Left lung (tissue), 14 donors: ENCODE measurements at places on chromosomes 5 and 9. TPM values are rescaled to one million over a fixed set of nuclear protein-coding genes. Genes with fewer than 3 reads are reported as not detected.
A peak's percentile ranks its signal among the peaks of the same experiment; 100 is the strongest.

DNA sequence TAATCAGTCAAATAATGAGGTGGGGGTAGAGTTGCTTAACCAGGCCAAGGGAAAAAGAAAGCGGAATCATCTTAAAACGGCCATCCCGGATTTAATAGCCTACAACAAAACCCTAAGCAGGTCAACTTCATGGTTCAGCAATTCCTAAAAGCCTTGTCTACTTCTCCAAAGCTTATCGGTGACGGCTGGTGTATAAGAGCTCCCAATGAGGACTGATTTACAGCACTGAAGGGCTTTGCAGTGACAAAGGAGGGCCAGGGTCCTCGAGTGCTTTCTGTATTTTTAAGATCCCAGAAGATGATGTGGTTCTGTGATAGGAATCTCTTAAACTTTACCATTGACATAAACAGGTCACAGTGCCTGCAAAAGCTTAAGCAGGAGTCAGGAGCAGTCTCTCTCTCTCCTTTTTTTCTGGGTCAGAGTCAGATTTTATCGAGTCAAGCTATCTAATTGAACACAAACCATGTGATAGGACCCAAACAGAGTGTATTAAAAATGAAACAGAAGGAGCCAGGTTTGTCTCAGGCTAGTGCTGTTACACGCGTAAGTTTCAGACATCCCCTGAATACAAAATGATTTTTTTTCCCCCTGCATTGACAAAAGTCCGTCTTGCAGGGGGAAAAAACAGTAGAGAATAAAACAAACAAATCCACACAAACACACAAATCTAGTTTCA, 663.6 kb upstream of the ZNF608 start:
- DNase-seq: no peak

GRCh38 chr9:85528142-85528541, 213.6 kb downstream of the AGTPBP1 start:
- DNase-seq: no peak

GPR21 gene
- 0.63 TPM for polyA plus RNA-seq

TUSC1 gene
- 14.0 TPM for polyA plus RNA-seq

DDX4 gene
- polyA plus RNA-seq: not detected

- DNase-seq: no peak
These were observed 141.9 kb upstream of the IER5L start for GRCh38 chr9:129319938-129320481.

DNA sequence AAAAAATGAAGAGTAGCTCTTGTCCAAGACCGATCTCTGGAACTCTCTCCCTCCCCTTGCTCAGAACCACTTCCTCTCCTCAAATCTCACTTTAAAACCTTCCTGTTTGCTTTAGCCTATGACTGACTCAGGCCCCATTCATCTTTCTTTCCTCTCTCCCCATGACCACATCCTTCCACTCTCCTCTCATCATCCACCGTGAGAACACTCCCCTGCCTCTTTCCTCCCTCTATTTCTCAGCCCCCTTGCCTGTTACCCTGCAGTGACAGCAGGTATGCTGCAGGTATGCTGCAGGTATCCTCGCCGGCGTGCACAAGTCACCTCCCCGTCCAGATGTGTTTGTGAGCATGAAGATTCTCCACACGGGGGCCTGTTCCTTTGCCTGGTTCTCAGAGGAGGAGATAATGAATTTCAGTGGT, 505.3 kb downstream of the CCDC171 start:
- DNase-seq: no peak

GRCh38 chr9:93826905-93827544, 128.1 kb downstream of the BARX1 start:
- DNase-seq: no peak

ELAVL2 gene
- polyA plus RNA-seq: 1.6 TPM

DNA sequence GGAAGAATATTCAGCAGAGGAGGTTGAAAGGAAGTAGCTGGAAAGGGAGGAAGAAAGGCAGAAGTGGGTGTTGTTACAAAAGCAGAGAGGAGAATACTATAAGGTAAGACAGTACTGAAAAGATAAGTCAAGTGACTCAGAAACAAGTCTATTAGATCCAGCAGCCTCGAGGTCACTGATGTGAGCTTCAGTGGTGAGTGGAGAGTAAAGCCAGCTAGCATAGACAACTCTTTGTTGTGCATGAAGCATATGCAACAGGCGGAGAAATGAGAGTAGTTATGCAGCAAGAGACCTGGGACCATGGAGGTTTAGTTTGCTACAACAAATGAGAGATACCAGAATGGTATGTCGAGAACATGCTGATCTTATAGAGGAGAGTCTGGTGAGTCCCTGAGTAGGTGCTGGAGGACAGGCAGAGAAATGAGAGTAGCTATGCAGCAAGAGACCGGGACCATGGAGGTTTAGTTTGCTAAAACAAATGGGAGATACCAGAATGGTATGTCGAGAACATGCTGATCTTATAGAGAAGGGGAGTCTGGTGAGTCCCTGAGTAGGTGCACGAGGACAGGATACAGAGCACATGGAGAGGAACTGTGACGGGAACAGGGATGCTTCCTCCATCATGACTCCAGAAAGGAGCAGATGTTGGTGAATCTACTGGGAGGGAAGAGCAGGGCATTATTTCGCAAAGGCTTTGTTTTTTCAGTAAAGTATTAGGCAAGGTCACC, 36.0 kb downstream of the EQTN start:
- DNase-seq: no peak

LMX1B gene
- polyA plus RNA-seq: 0.13 TPM

GRCh38 chr5:1799602-1800471, at the start of gene MRPL36:
Gene MRPL36, minus strand, starts transcription at chr5:1799837. Its CDS starts 902 bp downstream, at chr5:1798935.
- DNase-seq: peak; percentile 95

MTREX gene
- polyA plus RNA-seq: 92.9 TPM

DNA sequence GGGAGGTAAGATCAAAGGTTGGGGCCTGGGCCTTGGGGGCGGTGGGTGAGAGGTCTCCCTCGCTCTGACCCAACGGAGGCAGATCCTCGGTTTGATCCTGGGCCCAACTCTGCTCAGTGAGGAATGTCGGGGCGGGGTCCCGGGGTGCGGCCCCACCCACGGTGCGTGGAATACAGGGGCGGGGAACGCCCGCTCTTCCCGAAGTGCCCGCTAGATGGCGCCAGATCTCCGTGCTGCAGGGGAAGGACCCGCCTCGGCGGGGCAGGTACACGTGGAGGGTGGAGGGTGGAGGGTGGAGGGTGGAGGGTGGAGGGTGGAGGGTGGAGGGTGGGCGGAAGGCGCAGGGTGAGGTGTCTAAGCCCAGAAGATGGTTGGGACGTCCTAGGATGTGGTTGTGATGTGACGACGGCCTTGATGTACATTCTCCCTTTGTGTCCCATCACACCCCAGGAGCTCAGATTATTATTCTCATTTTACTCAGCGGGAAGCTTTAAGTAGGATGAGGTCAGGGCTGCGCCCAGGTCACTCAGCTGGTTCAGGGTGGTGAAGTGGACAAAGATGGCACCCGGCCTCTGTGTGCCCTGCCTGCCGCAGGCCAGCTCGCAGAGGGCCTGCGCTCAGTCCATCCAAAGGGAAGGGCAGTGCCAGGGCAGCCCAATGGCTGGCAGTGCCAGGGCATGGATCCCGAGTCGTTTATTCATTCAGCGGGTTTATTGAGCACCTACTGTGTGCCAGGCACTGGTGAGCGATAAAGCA, 9.4 kb upstream of the RPS14 start:
- DNase-seq: peak; percentile 76

DNA sequence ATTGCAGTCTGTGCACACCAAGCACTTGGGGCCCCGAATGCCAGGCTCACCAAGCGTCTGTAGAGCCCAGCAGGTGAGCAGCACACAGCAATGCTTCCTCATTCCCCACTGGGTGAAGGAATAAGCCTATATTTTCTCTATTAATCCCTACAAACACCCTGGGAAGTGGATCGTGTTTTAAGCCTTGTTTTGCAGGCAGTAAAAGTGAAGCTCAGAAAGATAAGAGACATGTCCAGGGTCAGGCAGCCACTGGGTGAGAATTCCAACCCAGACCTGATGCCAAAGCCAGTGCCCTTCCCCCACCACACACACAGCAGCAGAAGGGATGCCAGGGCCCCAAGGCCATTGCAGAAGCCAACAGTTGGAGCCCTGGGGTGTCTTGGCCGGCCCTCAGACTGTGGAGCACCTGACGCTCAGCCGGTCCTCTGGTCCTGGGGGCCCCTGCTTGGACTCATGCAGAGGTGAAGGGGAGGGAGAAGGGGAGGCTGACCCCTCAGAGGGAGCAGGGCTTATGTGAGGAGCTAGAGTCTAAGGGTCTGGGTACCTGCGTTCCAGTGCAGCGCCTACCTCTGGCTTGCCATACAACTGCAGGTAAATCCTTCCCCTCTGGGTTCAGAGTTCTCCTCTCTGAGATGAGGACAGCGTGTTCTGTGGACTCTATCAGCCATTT, 26.3 kb upstream of the SYNPO start:
- DNase-seq: no peak

GRCh38 chr5:171495122-171495700, 75.8 kb downstream of the FGF18 start:
- DNase-seq: no peak

DNA sequence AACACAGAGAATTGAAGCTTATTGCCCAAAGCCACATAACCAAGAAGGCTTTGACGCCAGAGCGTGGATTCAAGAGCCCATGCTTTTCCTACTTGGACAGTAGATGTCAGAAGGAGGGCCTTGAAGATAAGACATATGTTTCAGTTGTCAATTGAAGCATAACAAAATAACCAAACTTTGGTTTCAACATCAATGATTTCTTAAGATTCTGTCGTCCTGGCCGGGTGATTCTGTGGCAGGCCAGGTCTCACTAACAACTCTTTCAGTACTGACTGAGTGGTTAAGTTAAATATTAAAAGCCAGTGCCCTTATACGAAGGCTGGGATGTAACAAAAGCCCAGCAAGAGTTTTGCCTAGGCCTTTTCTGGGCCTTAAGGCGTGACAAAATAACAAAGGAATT, 94.0 kb downstream of the RCL1 start:
- DNase-seq: no peak

DNA sequence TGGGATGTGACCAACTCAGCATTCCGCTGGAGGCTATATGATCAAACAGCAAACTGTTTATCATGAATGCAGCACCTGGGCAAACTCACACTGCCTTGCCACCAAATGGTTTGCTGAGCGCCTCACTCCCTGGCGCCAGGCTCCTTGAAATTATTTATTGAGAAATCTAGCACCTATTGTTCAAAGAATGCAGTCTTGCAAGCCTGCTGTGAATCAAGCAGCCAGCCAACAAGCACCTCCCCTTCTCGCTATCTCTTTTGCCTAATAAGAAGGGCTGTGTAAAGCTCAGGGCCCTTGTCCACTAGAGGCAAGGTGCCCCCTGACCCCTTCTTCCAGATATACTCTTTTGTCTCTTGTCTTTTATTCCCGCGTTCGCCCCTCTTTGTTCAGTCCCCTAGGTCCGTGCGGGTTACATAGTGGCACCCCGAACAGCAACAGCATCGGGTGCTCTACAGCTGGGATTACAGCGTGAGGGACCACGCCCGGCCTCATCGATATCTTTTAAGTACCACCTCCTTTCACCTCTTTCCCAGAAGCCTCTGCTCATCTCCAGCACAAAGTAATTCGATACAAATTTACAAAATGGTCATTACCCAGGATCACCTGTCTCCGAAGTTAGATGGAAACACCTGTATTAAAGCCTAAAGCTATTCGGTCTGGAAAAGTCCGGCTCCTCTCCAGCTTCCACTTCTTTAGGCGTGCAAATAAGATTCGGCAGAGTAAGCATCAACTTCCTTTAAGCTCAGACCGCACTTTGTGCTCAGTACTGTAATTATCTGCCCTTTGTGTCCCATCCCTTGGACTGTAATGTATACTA, 896 bp downstream of the RIGI start:
- DNase-seq: peak; percentile 58

PKD2L2 gene
- 0.23 TPM for polyA plus RNA-seq

SLC45A2 gene
- 0.16 TPM for polyA plus RNA-seq

- no peak for DNase-seq
These were observed 119.7 kb downstream of the FANCC start for GRCh38 chr9:95197692-95198271.
